Thoracic aorta (tissue), 2 donors: ENCODE measurements at places on chromosomes 4 and X. TPM values are rescaled to one million over a fixed set of nuclear protein-coding genes. Genes with fewer than 3 reads are reported as not detected.

EDA gene
- 2.0 TPM for total RNA-seq

BEND4 gene
- total RNA-seq, result not detected

GRCh38 chr4:112513971-112514646 lies 1.9 kb downstream of the NEUROG2 start:
- no peak for DNase-seq

DNA sequence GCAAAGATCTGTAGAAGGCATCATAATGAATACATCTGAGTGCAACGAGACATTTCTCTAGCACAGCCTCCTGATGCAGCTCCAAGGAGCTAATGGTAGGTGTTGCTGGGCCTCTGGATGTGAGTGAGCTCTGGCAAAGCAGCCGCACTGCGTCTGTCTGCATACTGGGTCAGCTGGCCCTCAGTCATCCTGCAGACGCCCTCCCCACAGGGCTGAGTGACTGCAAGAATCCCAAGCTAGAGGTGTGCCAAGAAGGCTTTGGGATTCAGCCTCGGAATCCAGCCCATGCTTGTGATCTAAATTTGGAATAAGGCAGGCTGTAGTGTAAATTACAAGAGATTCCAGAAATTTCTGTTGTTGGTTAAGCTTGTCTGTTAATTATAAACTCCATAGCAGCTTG lies 18.5 kb downstream of the HERC3 start:
- DNase-seq, result peak; percentile 41

DNA sequence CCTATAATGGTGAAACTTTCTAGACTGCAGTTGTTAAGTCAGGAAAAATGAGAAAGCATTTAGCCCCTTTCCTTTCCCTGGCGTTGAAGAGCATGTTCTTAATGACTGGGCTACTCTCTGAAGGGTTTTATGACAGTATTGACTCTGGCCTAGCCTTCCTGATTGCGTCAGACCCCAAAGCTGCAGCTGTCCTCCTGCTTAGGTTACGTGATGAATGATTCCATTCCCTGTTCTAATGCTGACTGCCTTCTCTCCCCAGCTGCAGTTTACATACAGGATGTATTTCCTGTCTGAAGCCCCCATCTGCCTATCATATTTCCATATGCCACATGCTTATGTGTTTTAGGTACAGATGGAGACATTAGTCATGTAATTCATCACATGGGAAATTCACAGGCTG lies 105.8 kb upstream of the EGFL6 start:
- peak; percentile 13 for DNase-seq

DNA sequence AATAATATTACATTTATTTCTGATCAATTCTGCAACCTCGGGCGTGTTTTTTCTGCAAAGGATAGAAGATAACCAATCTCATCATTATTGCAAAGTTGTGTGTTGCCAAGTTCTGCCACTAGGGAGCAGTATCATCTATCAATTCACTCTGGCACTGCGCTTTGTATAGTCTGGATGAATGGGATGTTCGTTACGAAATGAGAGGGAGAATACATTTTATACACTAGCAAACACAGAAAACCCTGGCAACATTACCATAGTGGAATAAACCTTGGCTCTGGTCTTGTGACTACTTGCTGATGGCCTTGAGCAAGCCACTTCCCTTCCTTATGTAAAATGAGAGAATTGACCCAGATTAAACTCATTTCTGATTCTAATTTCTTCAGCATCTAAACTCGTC lies 97.5 kb upstream of the ZNF518B start:
- no peak for DNase-seq

GRCh38 chrX:113833096-113834055 lies 750.5 kb upstream of the HTR2C start:
- no peak for DNase-seq

GRCh38 chr4:97279391-97279790 lies 863.9 kb downstream of the STPG2 start:
- no peak for DNase-seq
